ENCODE measurements at places on chromosomes 13 and 19.
A peak's percentile ranks its signal among the peaks of the same experiment; 100 is the strongest.

DNA sequence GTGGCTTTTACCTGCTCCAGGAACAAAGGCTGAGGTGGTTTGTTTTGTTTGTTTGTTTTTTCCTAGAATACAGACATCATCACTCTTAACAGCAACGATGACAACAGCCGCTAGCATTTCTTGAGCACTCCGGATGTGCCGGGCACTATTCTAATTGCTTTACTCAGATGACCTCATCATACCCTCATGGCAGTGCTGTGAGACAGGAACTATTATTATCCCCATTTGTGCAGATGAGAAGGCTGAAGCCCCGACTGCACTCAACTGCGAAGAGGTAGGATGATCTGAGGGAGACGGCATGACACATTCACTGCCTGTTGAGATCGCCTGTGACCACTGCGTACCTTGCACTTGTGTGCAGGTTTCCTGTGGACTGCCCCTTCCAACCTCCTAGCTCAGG, 66.5 kb downstream of the CCDC70 start:
- DNase-seq = no peak

DNA sequence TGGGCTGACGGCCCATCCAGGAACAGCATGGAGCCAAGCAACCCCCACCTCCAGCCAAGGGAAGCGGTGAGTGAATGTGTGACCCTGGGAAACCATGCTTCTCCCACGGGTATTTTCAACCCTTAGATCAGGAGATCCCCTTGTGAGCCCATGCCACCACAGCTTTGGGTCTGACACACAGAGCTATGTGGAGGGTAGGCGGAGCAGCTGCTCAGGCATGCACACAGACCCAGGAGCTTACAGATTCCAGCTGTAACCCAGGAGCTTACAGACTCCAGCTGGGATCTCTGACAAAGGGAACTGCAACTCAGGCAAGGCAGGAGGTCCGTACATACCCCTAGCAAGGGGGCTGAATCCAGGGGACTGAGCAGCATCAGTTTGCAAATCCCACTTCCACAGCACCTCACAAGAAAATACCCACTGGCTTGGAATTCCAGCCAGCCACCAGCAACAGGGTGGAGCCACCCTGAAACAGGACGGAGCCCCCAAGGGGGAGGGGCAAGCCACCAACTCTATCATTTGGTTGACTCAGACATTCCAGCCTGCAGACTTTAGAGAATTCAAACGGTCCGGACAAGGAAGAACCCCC, 40.8 kb upstream of the RFXAP start:
- DNase-seq = no peak

GRCh38 chr19:13176345-13176744, 26.1 kb downstream of the IER2 start:
- DNase-seq = no peak

- peak; percentile 46 for DNase-seq
Observed at GRCh38 chr13:114134944-114135610, 2.7 kb upstream of the RASA3 start.

DNA sequence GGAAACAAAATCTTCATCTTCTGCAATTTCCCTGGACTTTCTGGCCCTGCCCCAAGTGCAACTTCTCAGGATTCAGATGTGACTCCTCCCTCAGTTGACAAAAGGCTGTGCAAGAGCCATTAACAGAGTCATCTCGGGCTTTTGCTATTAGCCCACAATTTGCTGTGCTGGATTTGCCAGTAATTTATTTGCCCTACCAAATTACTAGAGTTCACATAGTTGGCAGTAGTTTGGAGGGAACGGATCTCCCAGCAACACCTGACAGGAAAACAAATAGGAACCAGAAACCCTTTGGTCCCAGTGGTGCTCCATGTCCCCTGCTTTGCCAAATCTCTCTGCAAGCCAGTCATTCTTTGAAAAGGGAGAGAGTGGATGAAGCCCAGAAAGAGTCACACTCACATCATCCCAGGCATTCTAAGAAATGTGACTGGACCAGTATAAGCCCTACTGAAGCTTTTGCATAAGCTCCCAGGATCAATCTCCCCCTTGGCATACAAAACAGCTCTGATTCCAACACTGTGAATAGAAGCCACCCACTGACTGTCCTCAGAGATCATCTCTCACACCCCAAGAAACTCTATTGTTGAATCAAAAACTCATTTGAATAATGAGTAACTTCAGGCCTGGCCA, 350.1 kb upstream of the NBEA start:
- peak; percentile 27 for DNase-seq

DNA sequence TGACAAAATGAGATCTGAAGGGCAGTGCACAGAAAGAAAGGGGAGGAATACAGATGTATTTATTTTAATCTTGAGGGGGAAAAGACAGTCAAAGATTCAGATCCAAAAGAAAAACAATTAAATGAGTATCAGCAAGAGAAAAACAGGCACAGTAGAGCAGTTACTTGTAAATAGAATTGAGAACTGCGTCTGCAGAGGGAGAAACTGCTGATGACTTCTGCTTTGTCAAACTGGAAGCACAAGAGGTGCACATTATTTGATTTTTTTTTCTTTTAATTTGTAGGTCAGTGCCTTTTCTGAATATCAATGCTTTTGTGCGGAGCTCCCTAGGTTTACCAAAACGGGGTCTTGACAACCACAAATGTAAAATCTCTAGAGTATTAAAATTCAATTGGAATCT, 37.3 kb downstream of the EFNB2 start:
- no peak for DNase-seq

DNA sequence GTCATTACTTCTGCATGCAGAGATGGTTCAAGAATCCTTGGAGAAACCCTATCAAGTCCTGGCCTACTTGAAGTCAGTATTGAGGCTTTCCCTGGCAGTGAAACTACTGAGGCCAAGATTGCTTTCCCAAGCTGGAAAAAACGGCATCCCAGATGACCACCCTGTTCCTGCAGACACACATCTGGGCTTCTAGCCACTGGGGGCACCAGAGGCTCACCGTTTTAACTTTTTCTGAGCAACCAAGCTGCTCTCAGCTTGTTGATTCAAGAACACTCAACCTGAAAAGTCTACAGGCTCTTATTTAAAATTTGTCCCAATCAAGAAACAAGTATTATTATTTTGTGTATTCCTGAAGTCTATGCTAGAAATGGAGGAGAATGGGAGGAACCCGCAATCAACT, 66.6 kb downstream of the SPRYD7 start:
- no peak for DNase-seq

GRCh38 chr13:83634601-83635000, 247.7 kb downstream of the SLITRK1 start:
- peak; percentile 30 for DNase-seq

DNA sequence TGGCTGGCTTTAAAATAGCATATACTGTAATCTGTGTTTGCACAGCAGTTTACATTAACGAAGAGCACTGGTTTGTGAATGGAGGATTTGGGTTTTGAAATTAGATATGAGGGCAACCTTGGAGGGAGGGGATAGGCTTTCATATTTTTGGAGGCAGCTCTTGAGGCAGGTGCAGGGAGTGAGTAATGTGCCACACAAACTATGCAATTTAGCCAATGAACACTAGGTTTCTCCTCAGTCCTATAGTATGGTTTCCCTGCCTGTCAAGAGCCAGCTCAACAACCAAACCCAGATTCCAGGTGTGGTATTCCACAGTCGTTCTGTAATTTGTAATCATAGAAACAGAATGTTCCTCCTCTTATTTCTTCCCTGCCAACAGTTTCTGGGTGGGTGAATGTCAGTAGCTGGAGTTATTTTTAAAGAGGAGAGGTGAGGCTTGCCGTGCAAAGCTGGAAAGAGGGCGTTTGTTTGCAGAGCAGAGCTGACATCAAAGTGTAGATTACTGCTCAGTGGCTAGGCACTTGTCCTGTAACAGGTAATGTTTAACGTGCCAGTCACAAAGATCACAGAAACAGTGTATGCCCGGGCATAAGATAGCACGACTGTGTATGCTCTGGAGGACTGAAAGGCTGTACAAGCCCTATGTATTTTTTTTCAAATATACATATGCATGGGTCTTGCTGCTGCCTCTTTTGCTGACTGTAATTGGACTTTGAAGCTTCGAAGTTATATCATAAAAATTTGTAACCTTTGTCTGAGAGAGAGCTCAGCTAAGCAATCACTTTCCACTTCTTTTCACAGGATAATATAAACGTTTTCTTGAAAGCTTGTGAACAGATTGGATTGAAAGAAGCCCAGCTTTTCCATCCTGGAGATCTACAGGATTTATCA, 124.2 kb downstream of the LMO7 start:
- DNase-seq = no peak

DNA sequence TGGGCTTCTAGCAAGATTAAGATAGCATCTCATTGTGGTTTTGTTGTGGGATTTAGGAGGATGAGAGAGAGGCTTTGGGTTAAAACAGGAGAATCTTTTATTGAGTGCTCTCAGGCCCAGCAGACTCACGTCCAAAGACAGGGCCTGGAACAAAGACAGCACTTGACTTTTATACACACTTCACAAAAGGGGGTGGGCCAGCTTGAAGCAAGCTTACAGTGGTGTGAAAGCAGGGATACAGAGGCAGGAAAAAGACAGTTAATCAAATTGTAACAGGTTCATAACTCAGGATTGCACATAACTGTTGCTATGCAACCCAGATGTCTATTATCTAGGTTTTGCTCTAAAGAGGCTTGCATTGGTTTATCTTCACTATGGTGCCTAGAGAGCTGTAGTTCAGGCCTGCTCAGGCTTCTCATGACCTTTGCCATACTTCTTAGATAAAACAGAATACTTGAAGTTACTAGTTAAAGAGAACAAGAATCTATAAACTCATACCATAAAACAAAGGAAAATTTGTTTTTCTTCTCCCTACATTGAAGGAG, 42.2 kb upstream of the CEACAM21 start:
- DNase-seq = no peak

GRCh38 chr13:75073786-75074185, 408.2 kb downstream of the TBC1D4 start:
- no peak for DNase-seq

DNA sequence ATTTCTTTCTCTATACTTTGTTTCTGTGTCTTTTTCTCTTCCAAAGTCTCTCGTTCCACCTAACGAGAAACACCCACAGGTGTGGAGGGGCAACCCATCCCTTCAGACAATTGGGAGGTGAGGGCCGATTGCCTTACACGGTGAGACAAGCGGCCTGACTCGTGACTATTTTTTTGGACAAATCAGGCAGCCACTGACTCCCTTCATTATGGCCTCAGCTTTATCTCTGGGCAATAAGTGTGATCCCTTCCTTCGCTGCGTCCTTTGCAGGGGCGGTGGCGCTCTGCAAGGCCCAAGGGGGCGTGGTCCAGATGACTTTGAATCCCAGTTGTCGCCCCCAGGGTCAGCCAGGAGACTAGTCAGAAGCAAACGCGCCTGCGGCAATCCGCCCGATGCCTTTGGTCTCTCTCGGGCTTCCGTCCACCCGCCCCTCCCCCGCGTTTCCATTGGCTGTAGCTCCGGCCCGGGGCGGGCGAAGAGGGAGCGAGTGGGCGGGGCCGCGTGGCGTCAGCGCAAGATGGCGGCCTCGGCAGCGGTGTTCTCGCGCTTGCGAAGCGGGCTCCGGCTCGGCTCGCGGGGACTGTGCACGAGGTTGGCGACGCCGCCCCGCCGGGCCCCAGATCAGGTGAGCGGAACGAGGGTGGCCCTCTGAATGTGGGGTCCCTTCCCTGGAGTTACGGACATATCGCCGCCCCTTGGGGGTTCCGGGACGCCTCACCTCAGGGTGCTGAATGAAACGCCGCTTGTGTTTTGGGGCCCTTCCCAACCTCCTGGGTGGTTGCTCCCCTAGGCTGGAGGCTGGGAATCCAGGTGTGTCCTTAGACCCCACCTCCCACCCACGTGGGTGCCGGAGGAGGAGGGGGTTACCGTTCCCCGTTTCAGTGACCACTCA, at the start of gene TIMM50:
TSS of gene TIMM50 (plus strand) at position 502 of the 892 bp plus-strand sequence. CDS start at position 518, 16 bp downstream.
- peak; percentile 93 for DNase-seq

DNA sequence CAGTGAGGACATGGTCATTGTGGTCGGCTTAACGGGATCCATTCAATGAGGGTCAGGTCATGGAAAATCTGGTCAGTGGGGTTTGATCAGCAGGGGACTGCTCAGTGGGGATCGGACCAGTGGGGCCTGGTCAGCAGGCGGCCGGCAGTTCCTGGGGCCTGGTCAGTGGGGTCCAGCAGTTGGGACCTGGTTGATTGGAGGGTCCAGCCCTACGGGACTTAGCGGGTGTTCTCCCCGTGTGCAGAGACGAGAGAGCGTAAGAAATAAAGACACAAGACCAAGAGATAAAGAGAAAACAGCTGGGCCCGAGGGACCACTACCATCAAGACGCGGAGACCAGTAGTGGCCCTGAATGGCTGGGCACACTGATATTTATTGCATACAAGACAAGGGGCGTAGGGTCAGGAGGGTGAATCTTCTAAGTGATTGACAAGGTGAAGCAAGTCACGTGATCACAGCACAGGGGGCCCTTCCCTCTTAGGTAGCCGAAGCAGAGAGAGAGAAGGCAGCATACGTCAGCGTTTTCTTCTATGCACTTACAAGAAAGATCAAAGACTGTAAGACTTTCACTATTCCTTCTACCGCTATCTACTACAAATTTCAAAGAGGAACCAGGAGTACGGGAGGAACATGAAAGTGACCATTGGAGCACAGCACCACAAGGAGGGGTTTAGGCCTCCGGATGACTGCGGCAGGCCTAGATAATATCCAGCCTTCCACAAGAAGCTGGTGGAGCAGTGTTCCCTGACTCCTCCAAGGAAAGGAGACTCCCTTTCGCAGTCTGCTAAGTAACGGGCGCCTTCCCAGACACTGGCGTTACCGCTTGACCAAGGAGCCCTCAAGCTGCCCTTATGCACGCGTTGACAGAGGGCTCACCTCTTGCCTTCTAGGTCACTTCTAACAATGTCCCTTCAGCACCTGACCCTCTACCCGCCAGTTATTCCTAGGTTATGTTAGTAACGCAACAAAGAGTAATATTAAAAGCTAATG, 62.1 kb upstream of the TPM4 start:
- DNase-seq = no peak

DNA sequence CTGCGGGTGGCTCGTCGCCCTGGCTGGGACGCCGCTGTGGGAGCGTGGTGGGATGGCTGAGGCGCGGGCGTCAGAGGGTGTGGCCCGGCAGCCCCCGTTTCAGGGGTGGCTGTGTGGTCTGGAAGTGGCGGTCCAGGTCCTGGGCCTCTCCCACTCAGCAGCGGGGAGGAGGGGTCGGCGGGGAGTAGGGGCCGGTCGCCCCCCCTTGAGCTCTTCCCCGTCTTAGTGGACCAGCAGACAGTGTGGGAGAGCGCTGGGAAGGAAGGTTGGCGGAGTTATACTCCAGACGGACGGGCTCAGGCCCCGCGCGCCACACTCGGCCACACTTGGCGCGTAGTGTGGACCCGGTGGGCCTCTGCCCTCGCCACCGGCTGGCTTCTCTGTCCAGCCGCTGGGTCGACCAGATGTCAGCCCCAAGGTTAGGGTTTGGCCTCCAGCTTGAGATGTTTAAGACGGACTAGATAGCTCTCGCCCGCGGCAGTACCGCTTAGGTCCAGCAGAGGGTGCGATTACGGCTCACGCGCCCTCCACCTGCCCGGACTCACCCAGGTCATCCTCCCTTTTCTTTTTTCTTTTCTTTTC, 21.7 kb upstream of the ZNF429 start:
- DNase-seq = no peak
